GM12891 (cell line): ENCODE measurements at places on chromosomes 2 and 18.

- no peak for DNase-seq
Observed at GRCh38 chr2:36462311-36462935, 106.8 kb downstream of the CRIM1 start.

DNA sequence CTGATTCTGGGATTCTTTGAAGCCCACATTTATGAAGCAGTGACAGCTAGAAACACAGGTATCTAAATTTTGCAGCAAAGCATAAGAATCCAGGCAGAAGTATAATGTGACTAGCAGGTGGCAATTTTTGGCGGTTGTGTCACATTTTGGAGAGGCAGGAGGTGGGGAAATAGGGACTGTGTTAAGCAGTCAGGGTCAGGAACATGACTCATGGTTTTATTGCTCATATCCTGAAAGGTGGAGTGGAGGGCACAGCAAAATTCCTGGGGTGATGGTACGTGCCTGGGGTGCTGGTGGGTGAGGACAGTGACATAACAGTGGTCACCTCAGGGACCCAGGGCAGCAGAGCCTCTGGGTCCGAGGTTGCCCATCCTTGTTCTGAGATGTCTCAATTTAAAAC, 63.5 kb upstream of the TTN start:
- no peak for DNase-seq

DNA sequence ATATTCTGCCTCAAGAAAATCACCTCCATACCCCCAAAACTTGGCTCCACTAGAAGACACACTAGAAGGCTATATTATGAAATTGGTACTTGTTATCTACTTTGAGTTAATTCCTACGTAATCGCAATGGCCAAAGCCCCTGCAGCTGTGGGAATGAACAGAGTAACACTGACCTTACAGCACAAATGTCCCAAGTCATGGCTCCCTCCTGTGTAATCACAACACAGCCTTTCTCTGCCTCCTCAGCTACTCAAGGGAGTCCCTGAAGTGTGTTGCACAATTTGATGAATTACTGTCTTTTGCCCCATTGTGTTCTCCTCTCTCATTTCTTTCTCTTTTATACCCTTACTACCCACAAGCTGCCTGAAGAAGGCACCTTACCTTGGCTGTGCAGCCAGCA, 375.2 kb downstream of the ARHGAP15 start:
- DNase-seq: no peak

- no peak for DNase-seq
Observed at GRCh38 chr18:29540548-29540947, 1363.6 kb upstream of the CDH2 start.

DNA sequence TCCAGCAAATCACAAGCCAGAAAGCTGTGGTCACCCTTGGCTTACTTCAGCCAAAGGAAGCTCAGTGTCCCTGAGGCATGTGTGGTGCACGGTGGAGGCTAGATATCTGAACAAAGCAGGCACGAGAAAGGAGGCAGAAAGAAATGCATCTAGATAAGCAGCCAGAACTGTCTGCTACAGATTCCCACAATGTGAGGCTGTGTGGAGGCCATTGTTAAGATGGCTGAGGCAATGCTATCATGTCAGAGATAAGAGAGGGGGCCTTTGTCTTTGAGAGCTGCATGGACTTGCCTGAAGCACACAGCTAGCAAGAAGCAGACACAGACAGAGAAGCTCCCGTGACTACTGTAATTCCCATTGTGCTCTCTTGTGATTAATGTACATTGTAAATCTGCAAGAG, 110.5 kb upstream of the LYPD6 start:
- DNase-seq: no peak
